Stimulated activated CD8-positive, alpha-beta memory T cell treated with anti-CD3 and anti-CD28 coated beads, Interleukin-7, amount 100 ng/mL, for 1 hour (primary cell): ENCODE measurements at places on chromosomes 1 and 21.

DNA sequence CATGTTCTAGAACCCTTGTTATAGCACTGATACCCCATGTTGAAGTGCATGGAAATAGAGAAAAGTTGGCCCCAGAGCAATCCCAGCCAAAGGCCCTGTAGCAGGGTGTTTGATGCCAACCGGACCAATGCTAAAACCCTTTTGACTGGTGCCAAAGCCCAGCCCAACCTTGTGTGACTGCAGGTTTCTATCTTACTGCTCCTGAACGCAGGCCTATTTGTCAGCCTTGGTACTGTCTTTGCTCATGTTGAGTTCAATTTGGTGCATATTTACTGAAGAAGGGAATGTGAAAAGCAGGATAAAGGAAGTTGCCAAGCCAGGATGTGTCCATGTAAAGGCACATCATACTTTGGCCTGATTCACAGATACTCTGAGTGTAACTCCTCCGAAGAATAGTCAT is 51.7 kb upstream of the NFASC start:
- DNase-seq, result no peak

- no peak for DNase-seq
Observed at GRCh38 chr21:36310016-36310415, 10.0 kb upstream of the MORC3 start.

GRCh38 chr1:156200044-156200443 is 6.1 kb downstream of the SLC25A44 start:
- no peak for DNase-seq

DNA sequence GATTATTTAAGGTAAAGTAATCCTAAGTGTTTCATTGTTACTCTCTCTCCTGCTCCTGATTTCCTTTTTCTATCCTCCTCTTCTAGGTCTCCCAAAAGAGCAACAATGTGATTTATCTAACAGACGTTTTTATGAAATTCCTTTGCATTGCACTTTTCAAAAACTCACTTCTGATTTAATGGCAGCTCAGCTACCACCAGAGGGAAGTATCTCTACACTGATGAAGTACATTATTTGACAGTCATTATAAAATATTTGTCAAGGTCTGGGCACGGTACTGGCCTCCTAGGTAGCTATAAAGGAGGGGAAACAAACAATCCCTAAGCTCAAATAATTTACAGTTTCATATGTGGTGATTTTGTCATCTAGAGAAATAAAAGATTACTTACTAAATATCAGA is 15.6 kb downstream of the TMPRSS15 start:
- no peak for DNase-seq

- no peak for DNase-seq
Observed at GRCh38 chr1:18647681-18648214, 17.1 kb downstream of the PAX7 start.

GRCh38 chr1:16921391-16922185 is at the start of gene CROCC:
CROCC (plus strand) TSS chr1:16921931; CDS start chr1:16922019, 88 bp downstream.
- DNase-seq, result no peak

DNA sequence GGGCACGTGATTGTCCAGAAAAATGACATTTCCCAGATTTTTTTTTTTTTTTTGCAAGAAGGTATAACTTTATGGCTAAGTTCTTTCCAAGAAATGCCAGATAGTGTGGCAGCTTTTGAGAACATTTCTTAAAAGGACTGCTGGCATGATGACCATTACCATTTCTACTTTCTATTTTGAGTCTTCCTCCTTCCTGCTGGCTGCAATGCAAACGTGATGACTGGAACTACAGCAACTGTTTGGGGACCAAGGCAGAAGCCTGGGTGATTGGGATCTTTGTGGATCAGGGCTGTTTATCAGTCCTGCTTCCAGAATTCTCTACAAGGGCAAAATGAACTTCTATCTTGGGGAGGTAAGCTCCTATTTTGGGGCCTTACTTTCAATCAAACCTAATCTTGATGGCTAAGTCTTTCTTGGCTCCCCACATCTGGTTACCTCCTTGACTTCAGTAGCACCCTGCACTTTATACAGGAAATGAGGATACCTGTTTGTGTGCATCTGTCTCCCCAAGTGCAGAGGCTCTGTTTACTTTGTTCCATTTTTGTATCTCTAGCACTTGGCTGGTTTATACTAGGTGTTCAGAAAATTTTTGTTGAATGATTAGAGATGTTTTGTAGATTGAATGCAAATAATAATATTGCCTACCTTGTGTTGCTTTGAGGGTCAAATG is 3.7 kb upstream of the DDX20 start:
- DNase-seq, result no peak

DNA sequence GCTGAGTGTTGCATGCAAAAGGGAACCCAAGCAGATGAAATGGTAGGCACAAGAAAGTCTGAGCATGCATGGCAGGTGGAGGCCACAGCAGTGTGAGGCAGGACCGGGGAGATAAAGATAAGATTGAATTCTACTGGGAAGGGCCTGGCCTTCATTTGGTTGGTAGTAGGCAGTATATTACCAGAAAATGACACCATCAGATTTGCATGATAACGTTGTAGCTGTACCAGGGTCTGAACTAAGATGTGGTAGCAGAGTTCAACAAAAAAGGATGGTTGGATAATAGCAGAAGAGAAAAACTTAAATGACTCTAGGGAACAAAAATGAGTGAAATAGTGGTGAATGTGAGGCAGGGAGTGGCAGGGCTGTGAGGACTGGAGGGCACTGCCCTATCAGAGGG is 75.6 kb upstream of the DNAJC6 start:
- DNase-seq, result no peak

- DNase-seq, result no peak
Observed at GRCh38 chr1:230877146-230877923, 9.0 kb upstream of the C1orf198 start.

GRCh38 chr1:206467915-206468314 is 2.4 kb upstream of the IKBKE start:
- no peak for DNase-seq

DNA sequence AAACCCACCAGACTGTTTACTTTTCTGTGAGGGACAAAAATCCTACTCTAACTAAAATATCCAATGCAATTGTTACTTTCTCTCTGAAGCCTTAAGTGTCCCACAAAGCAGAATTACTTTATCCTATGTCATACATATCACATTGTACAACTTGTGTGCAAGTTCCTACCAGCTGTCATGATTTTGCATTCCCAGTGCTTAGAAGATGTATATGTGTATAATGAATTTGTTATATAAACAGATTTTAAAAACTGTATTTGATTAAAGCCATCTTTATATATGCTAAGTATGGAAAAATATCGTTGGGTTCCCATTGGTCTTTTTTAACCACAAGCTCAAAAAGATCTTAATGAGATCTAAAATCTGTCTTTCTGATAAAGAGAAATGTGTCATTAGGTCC is 57.0 kb downstream of the DPH5 start:
- DNase-seq, result no peak

DNA sequence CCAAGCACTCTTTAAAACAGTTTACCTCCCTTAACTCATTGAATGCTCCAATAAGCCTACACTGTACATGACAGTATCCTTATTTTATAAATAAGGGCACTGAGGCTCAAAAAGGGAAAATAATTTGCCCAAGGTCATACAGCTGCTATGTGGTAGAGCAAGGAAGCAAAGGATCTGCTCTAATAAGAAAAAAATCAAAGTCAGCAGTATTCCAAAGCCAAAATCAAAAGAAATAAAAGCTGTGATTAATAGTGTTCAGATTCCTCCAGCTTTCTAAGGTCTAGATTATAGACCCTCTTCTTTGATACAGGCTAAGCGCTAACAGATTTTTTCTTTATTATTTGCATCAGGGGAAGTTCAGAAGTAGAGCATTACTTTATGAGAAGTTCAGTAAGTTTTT is 39.3 kb downstream of the IL12RB2 start:
- DNase-seq, result no peak

DNA sequence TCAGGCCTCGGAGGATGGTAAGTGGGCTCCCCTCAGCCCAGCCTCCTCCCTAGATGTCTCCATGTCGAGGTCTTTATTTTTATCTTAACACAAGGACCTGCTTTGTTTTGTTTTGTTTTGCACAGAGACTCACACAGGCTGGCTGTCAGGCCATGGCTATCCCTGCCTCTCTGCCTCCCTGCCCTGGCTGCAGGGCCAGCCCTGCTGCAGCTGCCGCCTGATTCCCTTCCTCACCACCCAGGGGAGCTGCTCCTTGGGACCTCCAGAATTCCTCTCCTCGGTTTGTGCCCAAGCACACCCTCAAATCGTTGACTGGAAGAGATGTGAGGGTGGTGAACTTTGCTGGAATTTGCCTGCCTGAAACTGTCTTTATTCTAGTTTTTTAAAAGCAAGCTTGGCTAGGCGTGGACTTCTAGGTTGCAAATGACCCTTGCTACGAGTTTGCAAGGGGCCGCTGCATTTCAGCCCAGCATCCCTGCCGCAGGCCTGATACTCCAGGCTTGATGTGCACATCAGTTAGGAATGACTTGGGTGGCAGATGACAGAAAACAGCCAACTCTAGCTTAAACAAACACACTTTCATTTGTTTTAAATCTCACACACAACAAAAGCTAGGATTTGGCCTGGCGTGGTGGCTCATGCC is 37.1 kb downstream of the WNT9A start:
- no peak for DNase-seq

GRCh38 chr1:208036106-208036808 is 125.3 kb upstream of the CD34 start:
- no peak for DNase-seq
